ENCODE measurements at places on chromosomes 4 and X.

DNA sequence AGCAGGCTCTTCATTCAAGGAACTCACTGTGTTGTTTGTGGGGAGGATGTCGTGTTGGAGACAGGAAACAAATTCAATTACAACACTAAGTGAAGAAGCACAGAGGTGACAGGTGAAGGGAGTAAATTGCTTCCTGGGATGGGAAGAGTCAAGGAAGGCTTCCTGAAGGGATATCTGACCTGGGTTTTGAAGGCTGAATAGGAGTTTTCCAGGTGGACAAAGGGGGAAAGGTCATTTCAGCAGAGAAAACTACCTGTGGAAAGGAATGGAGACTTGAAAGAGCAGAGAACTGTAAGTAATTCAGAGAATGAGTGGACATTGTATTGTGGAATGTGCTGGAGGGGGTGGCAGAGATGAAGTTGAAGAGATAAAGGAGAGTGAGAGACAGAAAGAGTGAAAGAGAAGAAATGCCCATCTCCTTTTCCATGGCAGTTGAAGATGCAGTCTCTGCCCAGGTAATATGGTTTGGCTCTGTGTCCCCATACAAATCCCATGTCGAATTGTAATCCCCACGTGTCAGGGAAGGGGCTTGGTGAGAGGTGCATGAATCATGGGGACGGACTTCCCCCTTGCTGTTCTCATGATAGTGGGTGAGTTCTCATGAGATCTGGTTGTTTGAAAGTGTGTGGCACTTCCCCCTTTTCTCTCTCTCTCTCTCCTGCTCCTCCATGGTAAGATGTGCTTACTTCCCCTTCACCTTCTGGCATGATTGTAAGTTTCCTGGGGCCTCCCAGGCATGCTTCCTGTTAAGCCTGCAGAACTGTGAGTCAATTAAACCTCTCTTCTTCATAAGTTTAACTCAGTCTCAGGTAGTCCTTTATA is 205.7 kb upstream of the BCOR start:
- DNase-seq = no peak

GRCh38 chr4:37770016-37770415 is 56.5 kb upstream of the PGM2 start:
- DNase-seq = no peak

GRCh38 chr4:14880805-14881204 is 121.5 kb upstream of the CPEB2 start:
- no peak for DNase-seq

GRCh38 chrX:102846544-102847236 is 90.4 kb upstream of the RAB40AL start:
- no peak for DNase-seq

GRCh38 chr4:57068237-57068981 is 41.8 kb downstream of the IGFBP7 start:
- DNase-seq = no peak

DNA sequence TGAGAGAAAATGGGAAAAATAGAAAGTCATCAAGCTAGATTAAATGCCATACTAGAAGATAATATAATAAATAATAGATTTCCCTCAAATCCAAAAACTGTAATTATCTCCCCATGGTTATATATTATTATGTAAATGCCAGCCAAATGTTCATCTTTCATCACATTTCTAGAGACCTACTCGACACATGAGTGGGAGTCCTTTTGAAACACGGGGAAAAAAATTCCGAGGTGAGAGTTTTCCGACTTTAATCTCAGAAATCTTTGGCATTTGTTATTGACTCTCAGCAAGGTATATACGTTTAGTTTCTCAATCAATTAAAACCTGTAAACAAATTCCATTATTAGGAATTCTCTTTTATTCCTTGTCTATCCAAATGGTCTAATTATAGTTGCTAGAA is 465.4 kb upstream of the SMIM31 start:
- no peak for DNase-seq

DNA sequence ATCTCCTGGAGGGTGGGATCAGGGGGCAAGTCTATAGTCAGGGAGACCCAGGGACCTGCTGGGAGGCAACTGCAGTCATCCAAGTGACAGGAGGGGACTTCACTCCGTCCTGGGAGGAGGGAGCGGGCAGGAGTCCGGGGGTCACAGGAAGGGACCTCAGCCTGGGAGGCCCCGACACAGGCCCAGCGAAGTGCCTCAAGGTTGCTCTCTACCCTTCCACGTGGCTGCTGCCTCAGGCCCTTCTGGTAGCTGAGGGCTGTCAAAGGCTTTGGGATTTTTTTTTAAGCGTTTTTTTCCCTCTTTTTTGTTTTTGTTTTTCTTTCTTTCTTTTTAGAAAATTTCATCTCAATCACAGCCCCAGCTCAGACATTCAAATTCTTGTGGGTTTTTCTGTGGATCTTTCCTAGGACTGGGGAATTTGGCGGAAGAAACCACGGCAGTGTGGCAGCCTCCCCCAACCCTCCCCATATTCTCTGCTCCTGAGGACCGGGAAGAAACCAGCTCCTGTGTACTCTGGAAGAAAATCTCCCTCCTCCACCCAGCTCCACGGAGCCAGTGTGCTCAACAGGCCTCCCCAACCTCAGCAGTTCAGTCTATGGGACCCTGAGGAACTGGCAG is 1.4 kb upstream of the HAUS7 start:
- DNase-seq = no peak

DNA sequence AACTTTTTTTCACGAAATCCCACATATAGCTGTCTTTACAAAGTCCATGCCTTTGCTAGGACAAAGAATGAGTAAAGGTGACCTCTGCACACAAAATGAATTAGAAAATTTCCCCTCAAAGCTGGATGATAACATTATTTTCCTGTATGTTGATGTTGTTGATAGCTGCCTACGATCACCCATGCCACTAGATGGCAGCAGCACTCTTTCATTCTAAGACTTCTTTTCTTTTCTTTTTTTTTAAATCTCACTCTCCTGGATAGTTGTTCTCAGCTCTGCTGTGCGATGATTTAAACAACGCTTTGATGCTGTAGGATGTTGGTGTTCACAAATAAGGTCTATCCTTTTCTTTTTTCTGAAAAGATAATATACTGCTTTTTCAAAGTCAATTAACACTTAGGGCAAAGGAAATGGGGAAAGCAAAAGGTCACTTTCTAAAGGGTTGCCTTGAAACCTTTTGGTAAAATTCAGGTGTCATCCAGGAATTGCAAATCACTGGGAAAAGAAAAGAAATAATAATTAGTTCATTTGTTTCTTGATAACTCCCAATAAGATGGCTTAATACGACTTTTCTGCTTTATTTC is 266.8 kb downstream of the C4orf33 start:
- no peak for DNase-seq

DNA sequence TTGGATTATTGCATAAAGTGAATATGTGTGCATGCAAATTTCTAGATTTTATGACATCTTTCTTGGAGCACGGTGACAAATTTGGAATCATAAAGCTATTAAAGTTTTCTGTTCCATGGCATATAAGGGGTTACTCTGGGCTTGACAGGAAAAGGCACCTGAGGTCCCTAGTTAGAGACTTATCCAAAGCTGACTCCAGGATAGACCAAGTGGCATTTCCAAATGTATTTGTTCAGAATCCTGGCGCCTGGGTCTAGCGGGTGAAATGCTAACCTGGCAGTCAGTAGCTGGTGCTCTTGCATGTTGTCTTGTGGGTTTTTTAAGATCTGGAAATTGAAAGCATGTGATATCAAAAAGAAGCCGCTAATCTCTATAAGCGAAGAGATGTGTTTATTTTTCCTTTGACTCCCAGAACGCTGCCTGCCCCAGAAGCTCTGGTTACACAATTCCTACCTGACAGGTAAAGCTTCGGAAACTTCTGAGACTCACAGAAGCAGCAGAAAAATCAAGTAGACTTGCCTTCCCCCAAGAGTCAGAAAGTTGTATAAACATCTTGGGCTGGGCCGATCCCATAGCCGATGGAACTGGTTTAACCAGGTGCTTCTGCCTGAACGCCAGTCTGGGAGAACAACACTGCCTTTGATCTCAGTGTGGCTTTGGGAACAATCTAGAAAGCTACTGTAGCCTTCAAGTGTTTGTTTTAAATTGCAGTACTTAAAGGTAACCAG is 12.9 kb upstream of the ZCCHC4 start:
- DNase-seq = no peak

GRCh38 chr4:32798471-32799159 is 2078.4 kb downstream of the PCDH7 start:
- DNase-seq = no peak

DNA sequence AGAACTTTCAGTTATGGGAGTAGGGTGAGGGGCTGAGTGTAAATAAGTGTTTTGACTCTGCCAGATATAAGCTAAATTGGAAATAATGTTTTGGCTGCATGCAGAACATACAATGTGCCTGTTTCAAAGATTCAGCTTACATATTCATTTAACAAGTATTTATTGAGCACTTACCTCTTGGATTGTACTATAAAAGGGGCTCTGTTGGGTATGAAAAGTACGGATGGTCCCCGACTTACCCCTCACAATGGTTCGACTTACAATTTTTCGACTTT is 799 bp upstream of the AIFM1 start:
- no peak for DNase-seq

DNA sequence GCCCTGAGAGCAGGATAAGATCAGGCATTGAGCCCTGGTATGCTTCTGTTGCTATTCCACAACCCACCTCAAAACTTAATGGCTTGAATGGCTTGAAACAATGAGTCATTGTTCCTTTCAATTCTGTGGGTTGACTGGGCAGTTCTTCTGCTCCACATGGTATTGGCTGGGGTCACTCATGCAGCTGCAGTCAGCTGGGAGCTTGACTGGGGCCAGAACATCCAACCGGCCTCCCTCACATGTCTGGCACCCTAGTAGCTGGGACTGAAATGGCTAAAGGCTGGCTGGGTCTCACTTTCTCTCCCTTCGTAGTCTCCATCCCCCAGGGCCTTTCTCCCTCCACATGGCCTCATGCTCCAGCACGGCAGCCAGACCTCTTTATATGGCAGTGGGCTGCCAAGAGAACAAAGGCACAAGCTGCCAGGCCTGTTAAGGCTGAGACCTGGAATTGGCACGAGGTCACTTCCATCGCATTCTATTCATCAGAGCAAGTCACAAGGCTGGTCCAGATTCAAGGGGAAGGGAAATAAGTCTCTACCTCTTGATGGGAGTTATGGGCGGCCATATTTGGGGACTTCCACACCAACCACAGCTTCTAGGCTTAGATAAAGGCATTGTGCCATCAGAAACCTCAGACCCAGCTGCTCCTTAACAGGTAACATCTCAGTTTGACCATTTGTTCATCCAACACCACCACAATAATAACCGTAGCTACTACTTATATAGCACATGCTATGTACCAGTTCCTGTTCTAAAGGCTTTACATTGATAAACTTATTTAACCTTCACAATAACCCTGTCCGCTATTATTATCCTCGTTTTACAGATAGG is 159.7 kb upstream of the ATP6AP2 start:
- DNase-seq = no peak

GRCh38 chrX:101605728-101606127 is 12.1 kb downstream of the ARMCX6 start:
- no peak for DNase-seq

DNA sequence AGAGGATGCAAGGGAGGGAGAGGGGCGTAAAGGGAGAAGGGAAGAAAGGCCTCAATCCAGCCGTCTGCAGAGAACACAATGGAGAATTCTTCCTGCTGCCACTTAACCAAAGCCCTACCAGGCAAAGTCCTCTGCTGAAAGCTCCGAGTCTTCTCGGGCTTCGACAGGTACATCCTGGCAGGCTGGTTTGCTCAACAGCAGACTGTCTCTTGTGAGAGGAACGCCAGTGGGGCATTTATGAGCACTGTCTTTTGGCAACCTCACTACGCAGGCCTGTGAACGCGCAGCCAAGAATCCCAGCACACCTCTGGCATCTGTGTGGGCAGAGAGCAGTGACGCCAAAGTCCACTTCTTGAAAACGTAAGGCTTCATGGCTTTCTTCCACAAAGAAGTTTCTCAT is 207.5 kb upstream of the FAM9B start:
- no peak for DNase-seq

DNA sequence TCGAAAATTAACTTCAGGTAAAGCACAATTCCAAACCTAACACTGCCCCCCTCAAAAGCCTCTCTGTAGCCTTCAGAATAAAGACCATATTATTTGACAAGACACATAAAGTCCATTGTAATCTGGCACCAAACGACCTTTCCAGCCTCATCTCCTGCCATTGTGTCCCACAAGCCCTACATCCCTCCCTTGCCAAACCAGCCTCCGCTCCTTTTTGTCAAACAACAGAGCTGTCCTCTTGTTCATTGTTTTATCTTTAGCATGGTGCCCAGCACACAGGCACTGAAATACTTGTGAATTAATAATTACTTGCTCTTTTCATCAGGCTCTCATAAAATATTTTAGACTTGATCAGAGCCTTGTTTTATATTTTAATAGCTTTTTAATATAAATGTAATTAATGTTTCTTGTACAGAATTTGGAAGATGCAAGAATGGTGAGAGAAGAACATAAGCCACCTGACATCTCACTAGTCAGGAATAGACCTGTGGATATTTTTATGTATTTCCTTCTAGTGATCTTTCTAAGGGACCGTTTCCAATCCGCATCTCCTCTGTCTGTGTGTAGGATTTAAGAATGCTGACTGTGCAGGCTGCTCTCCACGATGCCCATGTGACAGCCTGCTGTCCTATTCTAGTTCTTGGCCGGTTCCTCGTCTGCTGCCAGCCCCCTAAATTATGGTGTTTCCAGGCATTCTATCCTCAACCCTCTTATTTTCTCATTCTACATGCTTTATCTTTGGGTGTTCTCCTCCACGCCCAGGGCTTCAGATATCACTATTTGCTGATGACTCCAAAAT is 3.0 kb upstream of the IRF2 start:
- no peak for DNase-seq

- DNase-seq = no peak
Observed at GRCh38 chr4:152586668-152587067, 50.8 kb upstream of the FBXW7 start.

DNA sequence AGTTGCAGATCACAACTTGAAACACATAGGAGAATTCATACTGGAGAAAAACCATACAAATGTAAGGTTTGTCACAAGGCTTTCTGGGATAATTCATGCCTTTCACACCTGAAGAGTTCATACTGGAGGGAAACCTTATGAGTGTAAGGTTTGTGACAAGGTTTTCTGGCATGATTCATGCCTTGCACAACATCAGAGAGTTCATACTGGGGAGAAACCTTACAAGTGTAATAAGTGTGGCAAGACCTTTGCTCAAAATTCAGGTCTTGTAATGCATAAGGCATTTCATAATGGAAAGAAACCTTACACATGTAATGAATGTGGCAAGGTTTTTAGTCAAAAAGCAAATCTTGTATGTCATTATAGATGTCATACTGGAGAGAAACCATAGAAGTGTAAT is 58.8 kb upstream of the ENPEP start:
- no peak for DNase-seq

Data from activated CD4-positive, alpha-beta T cell treated with anti-CD3 and anti-CD28 coated beads for 1 hour (primary cell).